AG08396 (cell line): ENCODE measurements at places on chromosomes 3 and 15.

- no peak for DNase-seq
Observed at GRCh38 chr3:45664578-45664977, 24.6 kb upstream of the SACM1L start.

DNA sequence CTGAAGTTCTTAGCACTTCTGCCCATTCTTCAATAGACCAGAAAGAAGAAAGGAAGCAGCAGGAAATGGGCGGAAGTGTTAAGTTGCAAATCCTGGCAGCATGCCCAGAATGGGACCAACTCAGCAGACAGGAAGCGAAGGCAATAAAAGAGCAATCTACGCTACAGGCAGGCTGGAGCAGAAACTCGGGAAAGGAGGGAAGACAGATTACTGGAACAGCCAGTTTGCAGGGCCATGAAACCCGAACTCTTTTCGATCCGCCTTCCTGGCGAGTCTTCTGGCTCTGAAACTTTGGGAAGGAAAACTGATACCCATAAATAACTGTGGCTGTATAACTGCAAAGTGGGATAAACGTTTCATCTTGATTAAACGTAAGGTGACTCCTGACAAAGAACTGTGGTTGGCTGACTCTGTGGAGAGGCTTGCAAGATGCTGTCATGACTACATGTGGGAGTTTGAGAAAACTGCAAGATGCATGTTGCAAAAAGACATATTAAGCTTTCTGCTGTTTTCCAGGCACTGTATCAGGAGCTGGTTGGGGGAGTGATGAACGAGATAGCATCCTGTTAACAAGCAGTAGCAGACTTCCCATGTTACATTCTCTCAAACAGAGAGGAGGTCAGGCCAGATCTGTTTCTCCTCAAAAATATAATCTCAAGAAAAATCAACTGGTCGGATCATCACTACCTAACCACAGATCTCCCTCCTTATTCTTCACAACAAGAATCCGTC is 67.8 kb downstream of the FMN1 start:
- DNase-seq: peak; percentile 75

- no peak for DNase-seq
Observed at GRCh38 chr15:90789462-90789861, 72.3 kb downstream of the BLM start.

DNA sequence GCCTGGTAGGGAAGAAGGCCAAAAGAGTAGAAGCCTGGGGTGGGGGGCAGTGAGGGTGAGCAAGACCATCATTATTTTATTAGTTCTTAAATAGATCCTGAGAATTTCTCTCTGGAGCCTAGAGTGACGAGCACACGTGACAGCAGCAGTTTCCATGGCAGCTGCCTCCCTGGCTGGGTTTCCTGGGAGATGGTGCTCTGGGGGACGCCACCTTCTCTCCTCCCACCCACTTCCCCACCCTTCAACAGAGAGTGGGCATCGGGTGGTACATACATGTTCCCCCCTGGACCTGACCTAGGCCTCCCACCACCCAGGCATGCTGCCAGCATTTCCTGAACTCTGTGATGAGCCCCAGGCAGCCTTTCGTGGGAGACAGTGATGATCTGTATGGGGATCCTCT is 12.9 kb downstream of the CELF6 start:
- DNase-seq: no peak
